Neural crest cell (in vitro differentiated cells): ENCODE measurements at places on chromosomes 3 and 15.

GRCh38 chr3:178637802-178638201 lies 101.6 kb downstream of the KCNMB2 start:
- DNase-seq: no peak

- DNase-seq: no peak
Observed at GRCh38 chr15:81211376-81211775, 14.7 kb downstream of the IL16 start.

- no peak for DNase-seq
Observed at GRCh38 chr15:94670438-94671034, 439.2 kb downstream of the MCTP2 start.

- DNase-seq: no peak
Observed at GRCh38 chr3:145915787-145916186, 245.2 kb downstream of the PLOD2 start.

GRCh38 chr3:44996556-44996969 lies 20.5 kb downstream of the EXOSC7 start:
- no peak for DNase-seq

DNA sequence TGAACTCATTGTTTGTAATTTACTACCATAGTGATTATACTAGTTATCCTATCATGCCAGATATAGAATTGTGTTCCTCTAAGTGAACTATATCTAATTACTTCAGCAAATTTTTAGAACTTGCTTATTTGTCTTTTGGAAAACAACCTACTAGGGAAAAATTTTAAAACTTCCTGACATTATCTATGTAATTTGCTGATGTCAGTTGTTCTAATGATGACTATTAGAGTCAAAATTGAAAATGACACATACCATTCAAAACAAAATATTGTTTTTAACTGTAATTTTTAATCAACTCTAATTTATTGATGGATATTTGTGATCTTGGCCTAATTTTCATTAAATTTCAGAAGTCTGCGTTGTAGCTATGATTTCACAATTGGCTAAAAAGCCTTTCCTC lies 106.7 kb upstream of the ROBO2 start:
- no peak for DNase-seq

DNA sequence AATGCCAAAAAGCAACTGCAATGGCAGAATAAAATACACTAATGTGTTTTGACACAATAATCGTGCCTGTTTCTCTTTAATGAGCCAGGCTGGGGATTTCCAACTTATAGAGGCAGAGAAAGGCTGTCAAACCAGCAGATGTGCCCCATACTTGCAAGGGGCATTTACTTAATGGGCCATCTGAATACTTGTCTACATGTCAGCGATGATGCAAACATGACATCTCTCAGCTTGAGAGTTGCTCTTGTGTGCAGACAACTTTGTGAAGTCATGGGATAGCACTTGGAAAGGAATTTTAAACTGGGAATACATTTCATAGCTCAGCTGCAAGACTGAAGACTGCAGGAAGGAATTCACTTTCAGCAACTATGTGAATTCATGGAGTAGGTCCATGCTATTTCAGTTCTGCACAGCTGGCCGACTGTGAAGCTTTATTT lies 127.4 kb upstream of the ADAMTS9 start:
- DNase-seq: no peak

GRCh38 chr3:99579965-99580364 lies 58.4 kb upstream of the COL8A1 start:
- DNase-seq: no peak

- no peak for DNase-seq
Observed at GRCh38 chr15:65789759-65790425, 2.2 kb downstream of the DENND4A start.

GRCh38 chr3:128329491-128330213 lies 137.0 kb downstream of the DNAJB8 start:
- no peak for DNase-seq

DNA sequence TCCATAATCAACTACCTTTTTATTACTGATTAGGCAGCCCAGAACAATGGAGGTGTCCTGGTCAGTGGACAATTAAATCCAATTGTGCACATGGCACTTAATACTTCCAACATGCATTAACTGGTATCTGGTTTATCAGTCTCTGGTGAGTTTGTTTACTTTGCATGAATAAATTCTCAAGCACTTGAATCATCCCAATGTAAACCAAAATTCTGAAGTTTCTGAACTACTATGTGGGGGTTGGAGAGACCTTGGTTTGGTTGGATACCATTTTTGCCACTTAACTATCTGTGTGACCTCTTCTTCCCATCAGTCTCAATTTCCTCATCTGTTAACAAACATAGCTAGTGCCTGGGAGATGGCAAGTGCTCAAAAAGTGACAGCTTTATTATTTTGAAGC lies 70.5 kb upstream of the MAP4 start:
- no peak for DNase-seq

GRCh38 chr3:171351676-171352075 lies 108.5 kb downstream of the TNIK start:
- no peak for DNase-seq

GRCh38 chr3:170044271-170044670 lies 6.5 kb downstream of the GPR160 start:
- no peak for DNase-seq

- no peak for DNase-seq
Observed at GRCh38 chr3:37189109-37189508, 14.7 kb upstream of the LRRFIP2 start.

GRCh38 chr15:69511015-69511414 lies 58.4 kb downstream of the RPLP1 start:
- no peak for DNase-seq

GRCh38 chr3:129601713-129602112 lies 4.8 kb downstream of the PLXND1 start:
- DNase-seq: no peak

- DNase-seq: no peak
Observed at GRCh38 chr3:76402926-76403325, 617.6 kb upstream of the ZNF717 start.

DNA sequence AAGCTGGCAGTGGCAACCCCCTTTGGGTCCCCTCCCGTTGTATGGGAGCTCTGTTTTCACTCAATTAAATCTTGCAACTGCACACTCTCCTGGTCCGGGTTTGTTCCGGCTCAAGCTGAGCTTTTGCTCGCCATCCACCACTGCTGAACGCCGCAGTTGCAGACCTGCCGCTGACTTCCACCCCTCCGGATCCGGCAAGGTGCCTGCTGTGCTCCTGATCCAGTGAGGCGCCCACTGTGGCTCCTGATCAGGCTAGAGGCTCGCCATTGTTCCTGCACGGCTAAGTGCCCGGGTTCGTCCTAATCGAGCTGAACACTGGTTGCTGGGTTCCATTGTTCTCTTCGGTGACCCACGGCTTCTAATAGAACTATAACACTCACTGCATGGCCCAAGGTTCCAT lies 22.8 kb downstream of the CHST2 start:
- no peak for DNase-seq

DNA sequence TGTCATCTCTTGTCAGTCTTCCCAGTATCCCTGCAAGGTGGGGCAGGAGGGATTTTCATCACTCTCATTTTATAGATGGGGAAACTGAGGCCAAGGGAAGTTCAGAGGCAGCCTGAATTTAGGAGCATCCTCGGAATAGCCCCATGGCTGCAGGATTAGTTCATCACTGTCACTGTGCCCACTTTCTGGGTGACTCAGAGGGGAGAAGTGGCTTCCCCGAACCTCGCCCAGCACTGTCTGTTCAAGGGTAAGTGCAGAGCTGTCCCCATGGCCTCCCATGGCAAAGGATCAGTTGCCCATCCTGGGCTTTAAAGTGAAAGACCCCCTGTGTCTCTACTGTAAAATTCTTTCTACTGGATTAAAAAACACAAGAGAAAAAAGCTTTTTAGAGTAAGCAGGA lies 60.0 kb upstream of the SEC13 start:
- no peak for DNase-seq

DNA sequence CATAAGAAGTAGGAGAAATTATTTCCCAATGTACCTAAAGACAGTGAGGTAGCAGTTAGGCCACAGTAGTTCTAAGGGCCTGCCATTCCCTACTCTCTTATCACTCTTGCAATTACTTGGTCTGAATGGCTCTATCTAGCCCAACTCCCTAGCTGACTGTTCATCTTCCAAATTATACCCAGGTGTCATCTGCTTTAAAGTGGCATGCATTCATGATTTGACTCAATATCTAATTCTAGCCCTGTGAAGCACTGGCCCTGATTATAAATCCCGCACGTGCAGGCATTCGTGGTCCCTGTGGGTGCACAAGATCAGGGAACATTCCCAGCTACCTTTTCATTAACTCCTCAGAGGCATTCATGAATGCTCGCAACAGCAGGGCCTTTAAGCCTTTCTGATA lies 43.1 kb upstream of the ZNF774 start:
- no peak for DNase-seq

DNA sequence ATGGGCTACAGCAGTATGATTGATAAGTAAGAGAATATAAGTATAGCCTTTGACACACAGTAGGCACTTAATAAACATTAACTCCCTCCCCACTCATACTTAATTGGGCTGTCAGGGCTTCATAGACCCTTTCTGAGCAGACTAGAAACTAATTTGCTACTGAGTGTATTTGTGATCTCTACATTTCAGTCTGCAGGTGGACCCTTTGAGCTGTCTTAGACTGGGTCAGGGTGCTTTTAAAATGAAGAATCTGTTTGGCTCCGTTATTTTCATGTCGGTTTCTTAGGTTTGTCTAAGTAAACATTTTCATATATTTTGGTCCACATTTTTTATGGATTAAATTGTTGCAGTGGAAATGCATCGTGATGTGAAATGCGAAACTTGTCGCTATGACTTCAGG lies 50.3 kb upstream of the SELENOK start:
- DNase-seq: no peak

- no peak for DNase-seq
Observed at GRCh38 chr3:148881286-148881685, 16.2 kb downstream of the CPA3 start.

- no peak for DNase-seq
Observed at GRCh38 chr3:131326307-131326706, 55.3 kb upstream of the NUDT16 start.

DNA sequence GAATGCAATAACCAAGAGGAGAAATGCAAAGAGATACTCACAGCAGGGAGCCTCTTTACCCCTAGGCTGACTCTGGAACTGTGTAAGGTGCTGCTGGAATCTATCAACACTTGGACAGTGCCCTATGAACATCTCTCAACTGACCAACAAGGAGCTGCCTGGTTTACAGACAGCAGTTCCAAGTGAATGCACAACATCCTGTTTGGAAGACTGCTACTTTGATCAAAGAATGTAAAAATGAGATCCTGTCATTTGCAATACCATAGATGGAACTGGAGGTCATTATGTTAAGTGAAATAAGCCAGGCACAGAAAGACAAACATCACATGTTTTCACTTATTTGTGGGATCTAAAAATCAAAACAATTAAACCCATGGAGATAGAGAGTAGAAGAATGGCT lies 136.3 kb downstream of the IMPG2 start:
- no peak for DNase-seq

- DNase-seq: no peak
Observed at GRCh38 chr3:176274161-176274560, 923.1 kb downstream of the TBL1XR1 start.

DNA sequence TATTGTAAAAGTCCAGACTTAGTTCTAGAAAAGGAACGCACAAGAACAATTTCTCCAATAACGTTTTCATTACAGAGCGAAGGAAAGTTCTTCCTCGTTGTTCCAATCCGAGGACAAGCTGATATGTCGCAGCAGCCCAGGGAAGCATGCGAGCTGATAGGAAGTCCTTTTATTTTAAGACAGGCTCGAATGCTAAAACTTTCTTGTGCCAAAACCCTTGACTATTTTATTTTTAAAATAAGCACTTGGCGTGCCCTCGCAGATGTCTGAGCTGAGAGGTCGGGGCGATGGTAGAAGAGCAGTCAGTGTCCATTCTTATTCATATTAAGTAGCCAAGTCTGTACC lies 433 bp upstream of the MITF start:
- DNase-seq: no peak

DNA sequence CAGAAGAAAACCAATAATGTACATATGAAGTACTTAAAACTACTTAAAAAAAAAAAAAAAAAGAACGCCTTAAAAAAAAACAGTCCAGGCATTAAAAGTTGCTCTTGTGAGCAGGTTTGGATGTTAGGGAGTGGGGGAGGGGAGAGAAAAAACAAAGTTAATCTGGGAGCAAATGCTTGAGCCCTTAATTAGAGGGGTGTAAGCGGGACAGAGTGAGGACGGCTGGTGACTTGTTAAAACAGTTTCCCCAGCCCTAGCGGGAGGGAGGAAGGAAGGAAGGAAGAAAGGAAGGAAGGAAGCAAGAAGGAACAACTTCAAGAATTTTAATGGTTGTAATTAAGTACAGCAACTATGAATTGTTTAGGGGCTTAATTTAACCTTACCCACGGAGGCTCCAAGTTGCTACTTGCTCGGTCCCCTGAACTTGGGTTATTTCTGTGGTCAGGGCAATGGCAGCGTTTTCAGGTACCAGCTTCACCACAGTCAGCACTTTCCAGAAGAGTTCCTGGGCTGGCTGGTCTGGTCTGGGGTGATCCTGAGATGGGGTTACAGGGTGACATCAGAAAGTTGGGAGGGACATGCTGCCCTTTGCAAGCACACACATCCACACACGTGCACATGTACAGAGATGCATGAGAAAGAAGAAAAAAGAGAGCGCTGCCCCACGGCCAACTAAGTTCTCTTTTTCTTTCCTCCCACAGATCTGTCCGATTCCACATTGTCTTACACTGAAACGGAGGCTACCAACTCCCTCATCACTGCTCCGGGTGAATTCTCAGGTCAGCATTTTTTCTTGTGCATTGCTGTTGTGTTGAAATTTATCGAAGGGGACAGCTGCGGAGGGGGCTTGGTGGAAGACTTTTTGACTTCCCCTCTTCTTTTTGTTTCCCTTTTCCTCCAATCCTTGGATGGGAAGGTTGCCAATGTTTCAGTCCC lies 14.0 kb downstream of the SMAD6 start:
- no peak for DNase-seq

- no peak for DNase-seq
Observed at GRCh38 chr15:94256511-94256910, 25.1 kb downstream of the MCTP2 start.

DNA sequence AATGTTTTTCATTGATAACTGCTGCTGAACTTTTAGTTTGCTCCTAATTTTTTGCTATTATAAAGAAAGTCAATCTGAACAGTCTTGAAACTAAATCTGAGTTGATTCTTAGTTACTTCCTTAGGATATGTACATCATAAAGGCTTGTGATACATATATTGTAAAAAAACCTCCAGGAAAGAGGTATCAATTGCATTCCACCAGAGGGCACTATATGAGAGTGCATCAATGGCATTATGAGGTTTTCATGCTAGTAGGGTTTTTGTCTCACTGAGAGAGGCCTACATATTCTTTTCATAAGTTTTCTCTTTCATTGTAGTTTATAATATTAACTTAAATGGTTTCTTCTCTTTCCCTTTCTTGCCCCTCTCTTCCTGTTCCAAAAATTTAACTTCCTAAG lies 46.9 kb downstream of the PIK3R4 start:
- DNase-seq: no peak

- no peak for DNase-seq
Observed at GRCh38 chr3:197883541-197883940, 66.4 kb upstream of the RPL35A start.

- DNase-seq: no peak
Observed at GRCh38 chr3:172142051-172142863, 102.9 kb downstream of the FNDC3B start.

GRCh38 chr15:95325763-95326404 lies 1004.6 kb upstream of the NR2F2 start:
- DNase-seq: no peak

GRCh38 chr15:48062148-48062872 lies 58.5 kb upstream of the SLC24A5 start:
- DNase-seq: no peak
